ENCODE measurements at places on chromosomes 1 and 21.

DNA sequence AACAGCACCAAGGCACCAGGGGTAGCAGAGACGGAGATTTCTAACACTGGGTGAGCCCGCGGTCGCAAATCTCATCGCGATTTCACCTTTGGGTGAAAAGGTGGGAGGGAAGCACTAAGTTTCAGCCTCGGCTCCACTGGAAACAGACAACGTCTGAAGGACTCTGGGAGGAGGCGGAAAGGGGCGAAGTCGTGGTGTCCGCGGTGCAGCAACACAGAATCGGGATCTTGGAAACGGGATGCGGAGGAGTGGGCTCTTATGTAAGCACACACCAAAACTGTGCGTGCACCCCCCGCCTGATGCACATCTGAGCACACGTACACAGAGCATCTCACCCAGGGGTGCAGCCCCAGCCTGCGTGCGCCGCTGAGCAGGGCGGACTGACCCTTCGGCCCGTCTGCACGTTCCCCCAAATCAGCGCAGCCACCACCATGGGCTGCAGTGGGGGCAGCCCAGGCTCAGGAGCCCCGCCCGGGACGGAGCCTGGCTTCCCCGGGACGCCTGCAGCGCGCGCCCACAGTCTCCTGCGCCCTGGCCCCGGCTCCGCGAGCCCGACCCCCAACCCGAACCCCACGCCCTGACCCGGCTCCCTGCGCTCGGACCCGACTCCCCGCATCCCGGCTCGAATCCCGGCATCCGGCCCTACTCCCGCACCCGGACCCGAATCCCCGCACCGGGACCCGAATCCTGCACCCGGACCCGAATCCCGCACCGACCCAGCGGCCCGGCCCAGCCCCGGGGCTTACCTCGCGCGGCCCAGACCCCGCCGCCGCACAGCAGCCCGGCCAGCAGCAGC lies 670 bp downstream of the CLSTN1 start:
- DNase-seq, result no peak

GRCh38 chr21:35086357-35086756 lies 37.3 kb upstream of the RUNX1 start:
- no peak for DNase-seq

GRCh38 chr1:75723989-75724471 lies 479 bp upstream of the ACADM start:
- no peak for DNase-seq

GRCh38 chr1:226981838-226982237 lies 41.7 kb downstream of the COQ8A start:
- no peak for DNase-seq

DNA sequence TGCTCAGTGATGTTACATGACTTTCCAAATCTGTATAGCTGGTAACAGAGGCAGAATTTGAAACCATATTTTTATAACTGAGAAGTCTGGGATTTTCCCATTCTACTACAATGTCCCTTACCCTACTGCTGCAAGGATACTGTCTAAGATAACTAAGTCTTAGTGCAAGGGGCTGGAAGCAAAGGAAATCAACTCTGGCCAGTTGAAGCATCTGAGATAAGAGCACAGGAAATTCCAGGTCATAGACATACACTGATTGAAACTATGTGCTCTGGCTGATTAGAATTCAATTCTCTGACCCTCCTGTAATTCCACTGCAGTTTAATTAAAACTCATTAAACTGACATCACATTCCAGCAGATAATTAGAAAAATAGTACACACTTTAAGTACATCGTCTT lies 267.7 kb upstream of the C1orf87 start:
- DNase-seq, result no peak

DNA sequence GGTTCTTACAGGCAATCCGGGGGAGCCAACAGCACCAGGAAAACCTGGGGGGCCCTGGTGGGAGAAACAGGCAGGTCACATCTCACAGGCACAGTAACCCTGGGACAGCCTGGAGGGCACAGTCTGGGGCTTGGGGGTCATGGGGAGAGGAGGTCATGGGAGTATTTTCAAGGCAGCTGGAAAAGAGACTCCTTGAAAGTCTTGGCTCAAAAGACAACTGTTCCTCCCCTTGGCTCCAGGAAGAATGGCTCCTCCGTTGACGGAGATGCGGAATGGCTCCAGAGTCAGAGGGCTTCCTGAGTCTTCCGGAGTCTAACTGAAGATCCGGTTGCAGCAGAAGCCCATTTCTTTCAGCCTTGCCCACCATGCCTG lies 25.9 kb upstream of the PEF1 start:
- no peak for DNase-seq

GRCh38 chr1:214234635-214235025 lies 46.3 kb upstream of the SMYD2 start:
- DNase-seq, result no peak

- DNase-seq, result peak; percentile 11
Observed at GRCh38 chr21:17613242-17613676, 558 bp upstream of the BTG3 start.

- DNase-seq, result peak; percentile 54
Observed at GRCh38 chr1:98870959-98871903, 133.4 kb downstream of the PLPPR5 start.

DNA sequence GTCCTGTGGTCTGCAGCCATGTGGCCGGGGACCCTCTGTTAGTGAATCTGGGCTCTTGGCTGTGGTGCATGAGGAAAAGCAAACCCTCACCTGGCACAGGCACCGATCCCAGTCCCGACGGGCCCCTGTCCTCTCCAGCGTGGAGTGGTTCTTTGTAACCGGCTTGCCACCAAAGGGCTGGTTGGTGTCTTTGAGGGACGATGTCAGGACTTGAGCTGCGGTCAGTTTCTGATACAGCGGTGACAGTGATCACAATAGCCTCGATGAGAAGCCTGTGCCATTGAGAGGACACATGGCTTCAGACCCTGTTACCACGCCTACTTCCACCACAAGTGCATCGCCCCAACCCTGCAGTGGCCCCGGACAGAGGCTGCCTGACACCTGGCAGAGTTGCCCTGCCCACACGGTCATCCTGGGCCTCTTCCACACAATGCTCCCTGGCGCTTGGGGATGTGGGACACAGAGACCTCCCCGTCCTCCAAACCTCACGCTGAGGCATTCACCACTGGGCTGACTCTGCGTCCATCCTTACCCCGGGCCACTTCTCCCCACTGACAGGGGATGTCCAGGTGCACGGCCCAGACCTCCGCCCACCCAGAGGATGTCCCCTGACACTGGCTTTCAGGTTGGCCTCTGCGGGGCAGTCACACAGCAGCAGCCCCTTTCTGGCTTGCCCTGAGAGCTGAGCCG lies 18.8 kb upstream of the ACTRT2 start:
- no peak for DNase-seq

GRCh38 chr1:87572891-87573290 lies 244.2 kb downstream of the LMO4 start:
- no peak for DNase-seq

DNA sequence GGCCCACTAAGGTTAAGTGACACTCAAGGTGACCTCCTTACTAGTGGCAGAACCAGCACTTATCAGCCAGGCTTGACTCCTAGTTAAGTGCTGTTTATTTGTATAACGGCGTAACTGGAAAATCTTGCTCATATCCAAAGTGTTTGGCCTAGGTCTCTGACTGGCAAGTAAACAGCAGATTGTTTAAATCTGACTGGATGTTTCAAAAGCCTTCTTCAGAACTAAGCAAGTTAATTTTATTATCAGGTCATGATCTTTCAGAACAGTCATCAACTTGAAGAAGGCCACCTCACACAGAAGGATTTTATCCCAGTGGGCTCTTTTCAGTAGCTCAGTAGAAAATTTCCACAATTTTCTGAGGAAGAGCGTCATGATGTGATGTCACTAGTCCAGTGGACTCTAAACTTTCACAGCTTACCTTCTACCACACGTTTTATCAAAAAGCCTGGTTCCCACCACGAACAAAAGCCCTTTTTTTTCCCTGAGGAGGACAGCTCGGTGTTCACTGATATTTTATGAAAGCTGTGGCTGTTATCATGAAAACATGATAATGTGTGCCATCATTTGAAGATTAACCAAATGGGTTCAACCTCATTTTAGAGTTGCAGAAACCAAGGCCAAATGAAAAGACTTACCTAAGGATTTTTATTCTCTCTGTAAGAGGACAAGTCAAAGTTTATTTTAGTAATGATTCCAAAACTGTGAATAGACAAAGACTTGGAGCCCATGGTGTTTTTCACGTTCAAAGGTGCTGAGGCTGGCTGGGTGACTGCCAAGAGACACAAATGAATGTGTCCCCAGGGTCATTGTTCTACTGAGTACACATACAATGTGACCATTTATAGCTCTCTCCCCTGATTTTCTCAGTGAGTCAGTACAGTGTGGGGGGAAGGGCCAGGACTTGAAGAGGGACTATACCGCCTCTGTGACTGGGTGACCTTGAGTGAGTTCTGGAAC lies 9.1 kb downstream of the SGIP1 start:
- no peak for DNase-seq

GRCh38 chr1:21269461-21270085 lies 20.7 kb downstream of the ECE1 start:
- no peak for DNase-seq

DNA sequence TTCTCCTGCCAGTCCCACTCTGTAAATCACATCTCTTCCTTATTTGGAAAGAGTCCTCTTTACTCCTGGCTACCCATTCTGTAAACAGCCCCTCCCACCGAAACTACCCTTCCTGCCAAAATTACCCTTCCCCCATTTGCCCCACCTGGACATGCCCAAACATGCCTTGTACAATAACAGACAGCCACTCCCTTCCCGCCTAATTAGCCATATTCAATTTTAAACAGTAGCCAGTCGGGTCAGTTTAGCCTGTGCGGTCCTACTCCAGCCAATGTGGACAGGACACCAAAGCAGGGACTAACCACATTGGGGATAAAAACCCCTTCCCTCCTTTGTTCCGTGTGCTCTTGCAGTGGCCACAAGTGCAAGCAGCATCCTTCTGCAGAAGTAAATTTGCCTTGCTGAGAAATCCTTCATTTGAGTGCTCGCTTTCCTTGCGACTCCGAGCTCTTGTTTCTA lies 56.3 kb upstream of the MAP10 start:
- DNase-seq, result no peak

- no peak for DNase-seq
Observed at GRCh38 chr1:71583756-71584155, 502.9 kb upstream of the ZRANB2 start.

DNA sequence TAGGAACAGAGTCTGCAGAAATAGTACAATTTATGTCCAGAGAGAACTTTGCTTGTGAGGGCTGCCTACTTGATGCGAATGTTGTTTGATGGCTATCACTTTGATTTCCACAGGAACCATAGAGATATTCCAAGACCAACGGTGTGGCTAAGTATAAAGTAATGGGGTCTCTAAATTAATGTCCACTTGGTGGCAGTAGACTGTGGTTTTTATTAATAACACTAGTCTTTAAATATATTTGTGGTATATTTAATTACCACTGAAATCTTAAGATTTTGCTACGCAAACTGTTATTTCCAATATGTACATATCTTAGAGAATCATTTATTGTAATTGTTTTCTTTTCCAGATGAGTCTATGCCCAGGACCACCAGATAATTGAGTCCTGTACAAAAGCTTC lies 647.9 kb downstream of the PLA2G4A start:
- no peak for DNase-seq

DNA sequence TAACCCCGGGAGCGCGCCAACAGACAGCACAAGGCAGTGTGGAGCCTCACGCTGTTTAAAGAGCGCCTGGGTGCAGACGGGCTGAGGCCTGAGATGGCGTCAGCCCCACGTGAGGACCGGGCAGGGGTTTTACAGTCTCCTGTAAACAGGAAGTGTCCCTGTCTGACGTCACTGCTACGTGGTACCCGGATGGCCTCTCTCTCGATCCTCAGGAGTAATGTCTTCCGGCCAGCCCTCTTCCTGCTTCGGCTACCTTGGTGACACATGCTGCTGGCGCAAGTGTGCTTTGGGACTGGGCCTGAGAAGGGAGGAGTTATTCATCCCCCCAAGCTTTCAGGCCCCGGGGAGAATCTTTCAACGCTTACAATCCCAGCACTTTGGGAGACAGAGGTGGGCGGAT lies 41.2 kb downstream of the CNST start:
- DNase-seq, result no peak

GRCh38 chr1:38611664-38612211 lies 247.8 kb downstream of the RRAGC start:
- DNase-seq, result no peak

GRCh38 chr1:215794156-215794555 lies 227.1 kb downstream of the KCTD3 start:
- DNase-seq, result no peak

GRCh38 chr1:24383381-24383940 lies 30.1 kb downstream of the STPG1 start:
- DNase-seq, result no peak

DNA sequence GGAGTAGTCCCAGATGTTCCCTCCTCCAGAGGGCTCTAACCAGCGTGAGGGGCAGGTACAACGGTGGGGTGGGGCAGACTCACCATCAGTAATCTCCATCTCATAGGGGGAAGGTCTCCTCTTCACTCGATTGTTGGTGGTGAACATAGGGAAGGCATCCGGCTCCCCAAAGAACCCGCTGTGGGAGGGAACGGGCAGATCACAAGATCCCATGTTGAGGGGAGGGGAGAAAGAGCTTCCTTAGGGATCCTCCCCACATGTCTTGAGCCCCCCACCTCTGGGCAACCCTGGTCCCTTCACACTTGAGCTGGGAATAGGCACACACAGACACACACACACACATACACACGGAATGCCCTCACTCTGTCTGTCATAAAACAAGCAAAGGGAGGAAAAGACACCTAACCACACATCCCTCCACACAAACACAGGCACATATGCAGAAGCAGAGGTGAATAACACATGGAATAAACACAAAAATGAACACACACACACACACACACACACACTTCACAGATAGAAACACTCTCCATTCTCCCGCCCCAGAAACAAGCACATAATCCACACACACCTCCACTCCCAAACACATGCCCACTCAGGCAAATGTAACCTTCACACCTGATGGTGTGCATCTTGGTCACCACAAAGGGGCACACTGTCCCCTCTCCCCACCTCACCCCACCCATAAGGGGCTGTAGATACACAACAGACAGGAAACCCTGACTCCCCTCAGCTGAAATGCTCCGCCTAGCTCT lies 7.9 kb downstream of the TAL1 start:
- DNase-seq, result no peak

- DNase-seq, result no peak
Observed at GRCh38 chr1:53642607-53643006, 96.4 kb downstream of the GLIS1 start.

- DNase-seq, result no peak
Observed at GRCh38 chr1:226438007-226438406, 30.1 kb upstream of the PARP1 start.

All from activated T-helper 2 cell treated with anti-CD3 and anti-CD28 coated beads, Interferon-gamma antibody, Interleukin-2, Interleukin-4, amounts not matched to agents 10 μg/mL and 5 μg/mL and 100 μg/mL, durations not matched to agents 14 hours and 24 hours and 36 hours (primary cell).